ENCODE measurements at places on chromosomes 5 and 9. TPM values are rescaled to one million over a fixed set of nuclear protein-coding genes. Genes with fewer than 3 reads are reported as not detected.

Gene RASA1
- 38.5 TPM for total RNA-seq

Gene IRF1
- 110 TPM for total RNA-seq

Gene ARHGEF28
- total RNA-seq: 22.5 TPM

Gene PCDHGC3
- 120 TPM for total RNA-seq

Gene OR1Q1
- total RNA-seq: not detected

Gene ORM2
- not detected for total RNA-seq

Gene ANKRD20A1
- 1.3 TPM for total RNA-seq

- H3K36me3 ChIP-seq: no peaks in the 10 kb centered on the region
- no peak overlapping the region for H3K4me3 ChIP-seq
- no peaks in the 10 kb centered on the region for H3K27me3 ChIP-seq
- no peaks in the 10 kb centered on the region for H3K4me1 ChIP-seq
- DNase-seq: no peak
- no peak overlapping the region for H3K27ac ChIP-seq
Observed at GRCh38 chr9:127300886-127301447, 36.4 kb downstream of the GARNL3 start.

GRCh38 chr9:37927132-37927531 lies 23.2 kb upstream of the SLC25A51 start:
- no peak overlapping the region for H3K27ac ChIP-seq
- H3K36me3 ChIP-seq: no peaks in the 10 kb centered on the region
- DNase-seq: no peak
- no peaks in the 10 kb centered on the region for H3K27me3 ChIP-seq

- no peak overlapping the region for H3K4me3 ChIP-seq
- H3K4me1 ChIP-seq: no peaks in the 10 kb centered on the region
- H3K27ac ChIP-seq: no peak overlapping the region
- no peaks in the 10 kb centered on the region for H3K27me3 ChIP-seq
- no peaks in the 10 kb centered on the region for H3K36me3 ChIP-seq
Observed at GRCh38 chr5:138460032-138460693, 5.1 kb upstream of the EGR1 start.

GRCh38 chr5:79590396-79590999 lies 21.7 kb upstream of the TENT2 start:
- H3K4me3 ChIP-seq: no peak overlapping the region
- H3K27me3 ChIP-seq: no peaks in the 10 kb centered on the region
- no peak for DNase-seq

- H3K27ac ChIP-seq: no peak overlapping the region
- H3K4me3 ChIP-seq: no peak overlapping the region
- no peaks in the 10 kb centered on the region for H3K4me1 ChIP-seq
- DNase-seq: no peak
- no peaks in the 10 kb centered on the region for H3K27me3 ChIP-seq
Observed at GRCh38 chr5:97118261-97119006, 24.0 kb downstream of the LIX1 start.

- H3K36me3 ChIP-seq: no peaks in the 10 kb centered on the region
- no peak for DNase-seq
- no peaks in the 10 kb centered on the region for H3K27me3 ChIP-seq
- no peak overlapping the region for H3K27ac ChIP-seq
- no peak overlapping the region for H3K4me3 ChIP-seq
- no peaks in the 10 kb centered on the region for H3K4me1 ChIP-seq
Observed at GRCh38 chr5:96776621-96777020, 31.1 kb downstream of the ERAP1 start.

- no peaks in the 10 kb centered on the region for H3K4me1 ChIP-seq
- no peaks in the 10 kb centered on the region for H3K27me3 ChIP-seq
- H3K4me3 ChIP-seq: no peak overlapping the region
- no peak for DNase-seq
- no peak overlapping the region for H3K27ac ChIP-seq
Observed at GRCh38 chr9:14780251-14780650, 57.7 kb upstream of the CER1 start.

DNA sequence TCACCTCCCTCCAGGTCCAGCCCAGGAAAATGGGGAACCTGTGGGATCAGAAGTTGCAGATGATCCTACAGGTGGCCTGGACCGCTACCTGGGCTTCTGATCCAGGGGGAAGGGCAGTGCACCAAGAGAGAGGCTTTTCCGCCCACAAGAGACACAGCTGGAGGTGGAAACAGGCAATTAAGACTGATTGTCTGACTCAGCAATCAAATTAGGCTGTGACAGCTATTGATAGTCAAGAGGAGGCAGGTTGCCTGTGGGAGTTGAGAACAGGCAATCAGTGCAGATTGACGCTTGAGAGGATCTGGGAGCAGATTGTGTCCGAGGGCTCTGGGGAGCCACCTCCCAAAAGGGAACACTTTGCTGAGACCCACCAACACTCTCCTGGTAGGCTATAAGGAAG lies 71.1 kb upstream of the SLC44A1 start:
- no peaks in the 10 kb centered on the region for H3K36me3 ChIP-seq
- H3K27ac ChIP-seq: no peak overlapping the region
- H3K27me3 ChIP-seq: no peaks in the 10 kb centered on the region
- DNase-seq: no peak
- no peaks in the 10 kb centered on the region for H3K4me1 ChIP-seq
- no peak overlapping the region for H3K4me3 ChIP-seq

DNA sequence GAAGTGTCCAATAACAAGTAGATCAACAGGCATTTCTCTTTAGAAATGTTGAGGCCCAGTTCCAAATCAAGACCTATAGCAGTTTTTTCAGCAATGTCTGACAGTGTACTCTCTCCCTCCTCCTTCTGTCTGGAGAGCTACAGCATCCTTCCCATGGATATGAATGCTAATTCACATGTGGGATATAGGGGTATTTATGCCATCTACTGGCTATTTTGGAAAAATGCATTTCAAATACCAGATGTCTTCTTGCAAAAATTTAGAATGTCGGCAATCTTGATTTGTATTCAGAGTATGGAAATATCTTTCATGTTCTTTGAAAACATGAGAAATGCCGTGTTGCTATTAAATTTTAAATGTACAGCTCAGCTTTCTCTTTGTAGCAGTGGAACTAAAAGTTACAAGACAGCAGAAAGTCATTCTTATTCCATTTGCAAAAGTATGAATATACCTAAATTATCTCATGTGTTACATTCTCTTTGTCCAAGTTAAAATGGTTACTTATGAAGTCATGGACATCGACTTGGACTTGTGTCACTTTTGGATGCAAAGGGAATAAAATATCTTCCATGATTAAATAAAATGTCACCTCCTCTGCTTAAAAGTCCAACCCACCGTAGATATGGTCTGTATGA lies 647.8 kb downstream of the TAF11L14 start:
- H3K36me3 ChIP-seq: no peaks in the 10 kb centered on the region
- H3K4me1 ChIP-seq: no peaks in the 10 kb centered on the region
- H3K27ac ChIP-seq: no peak overlapping the region

DNA sequence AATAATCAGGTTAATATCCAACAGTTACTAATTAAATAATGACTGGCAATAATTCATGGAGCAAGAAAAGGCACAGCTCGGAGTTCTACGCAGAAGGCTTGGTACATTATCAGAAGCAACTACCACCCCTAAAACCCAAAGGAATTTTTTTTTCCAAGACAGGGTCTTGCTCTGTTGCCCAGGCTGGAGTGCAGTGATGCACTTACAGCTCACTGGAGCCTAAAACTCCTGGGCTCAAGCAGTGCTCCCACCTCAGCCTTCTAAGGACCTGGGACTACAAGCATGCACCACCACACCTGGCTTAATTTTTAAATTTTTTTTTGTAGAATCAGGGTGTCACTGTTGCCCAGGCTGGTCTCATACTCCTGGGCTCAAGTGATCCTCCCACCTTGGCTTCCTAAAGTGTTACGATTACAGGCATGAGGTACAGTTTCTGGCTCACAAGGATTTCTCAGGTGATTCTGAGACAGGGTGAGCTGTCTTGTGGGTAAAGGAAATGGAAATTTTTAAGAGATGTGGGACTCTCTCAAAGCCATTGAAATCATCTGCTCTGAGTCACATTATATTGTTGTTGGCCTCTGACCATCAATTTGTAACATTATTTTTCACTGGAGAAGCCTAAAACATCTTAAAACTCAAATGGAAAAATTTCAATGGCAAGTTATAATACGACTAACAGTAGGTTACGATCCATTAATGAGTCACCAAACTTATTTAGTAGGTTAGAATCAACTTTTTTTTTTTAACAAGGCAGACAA lies 19.7 kb upstream of the HSDL2 start:
- no peaks in the 10 kb centered on the region for H3K27me3 ChIP-seq
- no peak for DNase-seq
- no peaks in the 10 kb centered on the region for H3K36me3 ChIP-seq
- no peaks in the 10 kb centered on the region for H3K4me1 ChIP-seq

- H3K4me3 ChIP-seq: no peak overlapping the region
- no peak for DNase-seq
- H3K27ac ChIP-seq: no peak overlapping the region
- H3K27me3 ChIP-seq: no peaks in the 10 kb centered on the region
- H3K36me3 ChIP-seq: no peaks in the 10 kb centered on the region
Observed at GRCh38 chr5:132181011-132181629, 46.5 kb downstream of the P4HA2 start.

GRCh38 chr9:113524468-113524867 lies 60.9 kb downstream of the RGS3 start:
- no peak overlapping the region for H3K4me3 ChIP-seq
- H3K36me3 ChIP-seq: no peaks in the 10 kb centered on the region
- peak overlapping the region; percentile 56 for H3K27ac ChIP-seq
- no peaks in the 10 kb centered on the region for H3K27me3 ChIP-seq

DNA sequence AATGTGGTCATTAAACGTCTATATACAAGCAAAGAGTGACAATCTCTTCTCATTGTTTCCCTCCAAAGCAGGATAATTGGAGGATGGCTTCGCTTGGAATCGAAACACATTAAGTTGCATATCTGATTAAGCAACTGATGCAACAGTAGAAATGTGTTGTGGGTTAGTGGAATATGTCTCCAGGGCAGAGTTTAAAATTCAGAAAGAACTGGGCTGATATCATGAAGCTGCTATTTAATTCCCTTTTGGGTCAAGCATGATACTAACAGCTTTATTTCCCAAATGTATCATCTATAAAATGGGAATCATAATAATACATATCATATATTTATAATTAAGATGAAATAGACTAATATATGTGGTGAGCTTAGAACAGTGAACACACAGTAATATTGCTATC lies 1763.0 kb upstream of the C9orf72 start:
- H3K27ac ChIP-seq: no peak overlapping the region
- no peak overlapping the region for H3K4me3 ChIP-seq
- no peaks in the 10 kb centered on the region for H3K36me3 ChIP-seq
- no peaks in the 10 kb centered on the region for H3K27me3 ChIP-seq
- no peak for DNase-seq
- H3K4me1 ChIP-seq: no peaks in the 10 kb centered on the region

DNA sequence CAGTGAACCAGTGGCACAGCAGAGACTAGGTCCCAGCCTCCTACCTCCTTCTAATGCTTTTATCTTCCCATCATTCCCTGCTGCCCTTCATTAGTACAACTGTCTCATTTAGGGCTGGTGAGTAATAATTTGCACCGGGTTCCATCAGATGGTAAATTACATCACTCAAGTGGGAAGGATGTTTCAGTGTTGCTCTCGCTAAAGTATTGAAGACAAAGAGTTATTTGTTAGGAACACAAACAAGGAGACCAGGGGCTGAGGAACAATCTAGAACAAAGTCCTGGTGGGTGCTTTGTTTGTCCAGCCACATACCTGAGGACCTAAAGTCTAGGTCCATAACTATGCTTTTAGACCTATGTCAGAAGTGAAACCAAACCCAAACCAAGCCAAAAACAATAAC lies 52.4 kb downstream of the SEC61B start:
- DNase-seq: no peak
- H3K4me3 ChIP-seq: no peak overlapping the region
